DND-41 (cell line): ENCODE measurements at places on chromosomes 16 and 17.
A peak's percentile ranks its signal among the peaks of the same experiment; 100 is the strongest.

GRCh38 chr17:35052241-35052610, 11.3 kb downstream of the RFFL start:
- H3K4me1 ChIP-seq: peaks cover 61% of the 10 kb centered on the region
- H3K36me3 ChIP-seq: no peaks in the 10 kb centered on the region
- peak overlapping the region; percentile 98 for H3K27ac ChIP-seq

DNA sequence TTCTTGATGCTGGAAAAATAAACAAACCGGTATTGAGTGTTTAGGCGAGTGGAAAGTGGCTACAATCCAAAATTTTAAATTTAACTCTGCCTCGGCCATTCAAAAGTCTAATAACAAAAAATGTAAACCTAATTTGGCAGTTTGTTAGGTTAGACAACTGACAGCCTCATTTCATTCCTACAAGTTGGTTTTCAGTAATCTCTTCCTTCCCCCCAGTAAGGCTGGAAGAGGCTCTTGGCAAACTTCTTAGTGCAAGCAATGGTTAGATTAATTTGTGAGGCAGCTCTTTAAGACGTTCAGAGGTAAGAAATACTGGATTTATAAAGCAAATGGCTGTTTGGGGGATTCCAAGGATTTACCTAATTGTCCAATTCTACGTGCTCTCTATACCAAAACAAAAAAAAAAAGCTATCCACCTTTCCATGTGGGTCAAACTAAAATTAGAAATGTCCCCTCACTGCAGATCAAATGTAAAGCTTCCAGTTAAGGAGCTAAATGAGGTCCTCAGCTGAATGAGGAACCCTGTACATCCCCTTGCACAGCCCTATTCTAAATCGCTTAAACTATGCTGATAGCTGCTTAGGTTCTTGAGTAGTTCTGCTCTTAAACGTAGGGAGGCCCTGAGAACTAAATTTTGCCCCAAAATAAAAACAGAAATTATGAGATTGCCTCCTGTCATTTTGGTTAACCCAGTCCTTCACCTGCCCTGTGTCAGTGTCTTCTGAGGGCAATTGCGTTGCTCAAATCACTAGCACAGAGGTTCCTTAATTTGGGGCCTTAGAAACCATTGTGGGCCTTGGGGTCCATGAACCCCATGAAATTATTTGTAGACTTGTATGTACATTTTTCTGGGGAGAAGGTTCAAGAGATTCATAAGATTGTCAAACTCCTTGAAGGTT, 2.9 kb downstream of the HEXIM1 start:
- peaks cover 35% of the 10 kb centered on the region for H3K4me1 ChIP-seq
- peak overlapping the region; percentile 86 for H3K4me3 ChIP-seq
- no peak for DNase-seq
- H3K27ac ChIP-seq: peak overlapping the region; percentile 29; the same call in 1 of the 2 replicates

DNA sequence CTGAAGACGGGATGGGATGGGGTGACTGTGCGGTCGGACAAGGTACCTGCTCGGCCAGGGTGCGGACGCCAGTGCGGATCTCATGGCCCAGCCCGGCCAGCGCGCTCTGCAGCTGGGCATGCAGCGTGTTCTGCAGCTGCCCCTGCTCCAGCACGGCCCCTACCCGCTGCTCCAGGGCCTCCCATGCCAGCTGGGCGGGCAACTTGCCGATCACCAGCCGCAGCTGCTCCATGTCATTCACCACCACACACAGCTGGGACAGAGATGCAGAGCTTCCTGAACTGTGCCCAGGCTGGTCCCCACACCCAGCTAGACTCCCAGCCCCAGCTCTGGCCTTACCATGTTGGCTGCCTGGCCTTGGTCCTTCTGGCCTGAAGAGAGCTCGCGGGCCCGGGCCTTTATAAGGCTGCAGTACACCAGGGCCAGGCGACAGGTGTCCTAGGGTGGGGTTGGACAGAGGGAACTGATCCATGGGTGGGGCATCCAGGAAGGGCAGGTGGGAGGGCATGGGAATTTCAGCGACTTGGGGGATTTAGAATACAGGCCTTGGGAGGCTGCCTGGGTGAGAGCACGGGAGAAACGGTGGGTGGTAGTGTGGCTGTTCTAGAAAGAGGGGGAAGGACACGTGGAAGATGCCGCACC, 9.8 kb downstream of the UNC13D start:
- DNase-seq: no peak
- H3K4me1 ChIP-seq: no peaks in the 10 kb centered on the region
- peaks cover 55% of the 10 kb centered on the region for H3K36me3 ChIP-seq
- no peak overlapping the region for H3K27ac ChIP-seq

GRCh38 chr16:84842516-84843148, 22.8 kb downstream of the CRISPLD2 start:
- H3K27me3 ChIP-seq: peaks cover 7% of the 10 kb centered on the region
- no peaks in the 10 kb centered on the region for H3K36me3 ChIP-seq
- H3K4me3 ChIP-seq: no peak overlapping the region
- DNase-seq: no peak

- no peak overlapping the region for H3K4me3 ChIP-seq
- DNase-seq: no peak
- H3K4me1 ChIP-seq: no peaks in the 10 kb centered on the region
- H3K27ac ChIP-seq: no peak overlapping the region
- no peaks in the 10 kb centered on the region for H3K36me3 ChIP-seq
Observed at GRCh38 chr17:6052926-6053325, 17.3 kb upstream of the WSCD1 start.

DNA sequence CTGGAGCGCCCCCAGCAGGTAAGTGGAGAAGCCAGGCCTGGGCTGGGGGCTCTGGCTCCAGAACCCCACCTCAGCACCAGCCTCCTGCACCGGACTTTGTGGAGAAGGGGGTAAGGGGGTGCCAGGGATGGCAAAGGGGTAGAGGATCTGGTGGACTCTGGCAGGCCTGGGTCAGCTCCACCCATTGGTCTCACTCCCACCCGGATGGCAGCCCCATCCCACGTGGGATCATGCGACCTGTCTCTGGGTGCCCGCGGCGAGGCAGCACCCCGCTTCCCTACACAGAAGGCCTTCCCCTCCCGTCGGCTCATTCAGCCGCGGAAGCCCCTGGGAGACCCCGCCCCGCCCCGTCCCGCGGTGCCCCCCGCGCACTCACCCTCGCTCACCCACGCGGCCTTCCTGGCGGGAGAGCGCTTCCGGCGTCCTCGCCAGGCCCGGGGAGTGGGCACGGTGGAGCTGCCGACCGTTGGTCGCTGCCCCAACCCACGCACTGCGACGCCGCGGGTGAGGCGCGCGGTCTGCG, 498 bp upstream of the PLEKHG4 start:
- H3K27me3 ChIP-seq: no peaks in the 10 kb centered on the region
- no peak overlapping the region for H3K4me3 ChIP-seq
- H3K36me3 ChIP-seq: no peaks in the 10 kb centered on the region
- DNase-seq: no peak

DNA sequence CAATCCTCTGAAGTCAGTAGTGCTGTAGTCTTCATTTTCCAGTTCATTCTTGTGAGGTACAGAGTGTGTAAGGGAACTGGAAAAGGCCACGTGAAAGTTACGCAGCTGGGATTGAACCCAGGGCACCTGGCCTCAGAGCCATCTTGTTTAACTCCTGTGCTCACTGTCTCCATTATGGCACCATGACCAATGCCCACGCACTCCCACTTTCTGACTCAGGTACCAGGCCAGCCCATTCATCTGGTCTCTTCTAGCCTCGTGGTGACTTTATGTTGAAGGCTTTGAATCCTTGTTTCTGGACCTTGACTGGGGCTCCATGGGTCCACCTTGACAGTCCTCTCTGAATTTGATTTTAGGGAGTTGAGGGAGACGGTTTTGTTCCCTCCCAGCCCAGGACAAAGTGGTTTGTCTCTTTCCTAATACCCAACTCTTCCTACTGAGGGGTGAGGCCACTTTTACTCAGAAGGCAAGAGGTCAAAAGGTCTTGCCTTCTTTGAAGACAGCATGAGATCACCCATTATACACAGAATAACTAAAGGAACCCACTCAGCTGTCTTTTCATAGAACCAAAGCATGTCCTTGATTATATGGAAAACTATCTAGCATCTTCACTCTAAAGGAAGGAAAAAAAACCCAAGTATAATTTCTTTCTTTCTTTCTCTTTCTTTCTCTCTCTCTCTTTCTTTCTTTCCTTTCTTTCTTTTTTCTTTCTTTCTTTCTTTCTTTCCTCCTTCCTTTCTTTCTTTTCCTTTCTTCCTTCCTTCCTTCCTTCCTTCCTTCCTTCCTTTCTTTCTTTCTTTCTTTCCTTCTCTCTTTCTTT, 50.0 kb downstream of the OTOA start:
- H3K27ac ChIP-seq: no peak overlapping the region
- no peak overlapping the region for H3K4me3 ChIP-seq
- H3K4me1 ChIP-seq: no peaks in the 10 kb centered on the region
- H3K36me3 ChIP-seq: no peaks in the 10 kb centered on the region
